Pancreas (tissue), 10 donors: ENCODE measurements at places on chromosomes 7 and 10.

GRCh38 chr10:35304649-35305048 is 31.7 kb upstream of the CCNY start:
- H3K27me3 ChIP-seq = no peaks in the 10 kb centered on the region
- no peaks in the 10 kb centered on the region for H3K36me3 ChIP-seq
- no peak for DNase-seq
- no peak overlapping the region for H3K4me3 ChIP-seq
- H3K27ac ChIP-seq = no peak overlapping the region

- peak overlapping the region; percentile 13 for H3K27ac ChIP-seq
- H3K36me3 ChIP-seq = peaks cover 26% of the 10 kb centered on the region
- no peak for DNase-seq
- H3K4me1 ChIP-seq = peaks cover 21% of the 10 kb centered on the region
- no peaks in the 10 kb centered on the region for H3K27me3 ChIP-seq
- no peak overlapping the region for H3K4me3 ChIP-seq
These were observed 5.4 kb downstream of the IDI1 start for GRCh38 chr10:1043532-1043995.

DNA sequence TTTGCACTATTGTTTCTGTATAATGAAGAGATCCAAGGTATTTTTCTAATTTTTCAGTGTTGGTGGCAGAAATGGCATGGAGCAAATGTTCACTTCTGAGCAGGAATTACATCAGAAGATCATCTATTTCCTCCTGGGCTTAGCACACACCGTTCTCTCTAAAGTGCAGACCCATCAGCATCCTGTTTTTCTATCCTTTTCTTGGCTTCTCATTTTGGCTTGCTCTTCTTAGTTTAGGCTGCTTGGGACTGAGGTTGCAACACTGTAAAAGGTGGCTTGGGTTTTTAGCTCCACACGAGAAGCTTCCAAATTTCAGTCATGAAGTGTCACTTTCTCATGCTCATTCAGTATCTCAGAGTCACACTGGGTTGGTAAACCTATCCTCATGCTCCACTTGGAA is 79.9 kb upstream of the SMIM30 start:
- no peak overlapping the region for H3K4me3 ChIP-seq
- no peaks in the 10 kb centered on the region for H3K4me1 ChIP-seq
- H3K27me3 ChIP-seq = no peaks in the 10 kb centered on the region
- no peak overlapping the region for H3K27ac ChIP-seq

- no peaks in the 10 kb centered on the region for H3K27me3 ChIP-seq
- H3K4me3 ChIP-seq = no peak overlapping the region
- no peak overlapping the region for H3K27ac ChIP-seq
- no peaks in the 10 kb centered on the region for H3K36me3 ChIP-seq
- no peaks in the 10 kb centered on the region for H3K4me1 ChIP-seq
These were observed 59.0 kb downstream of the IKZF1 start for GRCh38 chr7:50363327-50364060.

DNA sequence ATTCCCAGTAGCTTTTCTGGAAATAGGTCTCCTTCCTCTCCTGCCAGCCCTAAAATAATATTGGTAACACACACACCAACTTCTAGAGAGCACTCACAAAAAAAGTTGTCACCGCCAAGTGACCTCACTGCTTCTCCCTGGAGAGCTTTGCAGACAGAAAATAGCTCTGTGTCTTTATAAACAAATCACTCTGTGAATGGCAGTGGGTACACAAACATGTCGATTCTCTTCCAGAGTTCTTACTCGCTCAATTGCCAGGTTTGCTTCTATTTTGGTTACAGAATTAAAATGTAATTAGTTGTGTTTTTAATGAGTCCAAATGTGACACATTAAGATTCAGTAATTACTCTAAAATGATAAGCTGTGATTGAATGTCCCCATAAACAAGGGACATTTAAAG is 649.2 kb upstream of the C7orf33 start:
- DNase-seq = no peak
- no peaks in the 10 kb centered on the region for H3K4me1 ChIP-seq
- H3K36me3 ChIP-seq = no peaks in the 10 kb centered on the region
- no peaks in the 10 kb centered on the region for H3K27me3 ChIP-seq
- no peak overlapping the region for H3K27ac ChIP-seq
- no peak overlapping the region for H3K4me3 ChIP-seq

DNA sequence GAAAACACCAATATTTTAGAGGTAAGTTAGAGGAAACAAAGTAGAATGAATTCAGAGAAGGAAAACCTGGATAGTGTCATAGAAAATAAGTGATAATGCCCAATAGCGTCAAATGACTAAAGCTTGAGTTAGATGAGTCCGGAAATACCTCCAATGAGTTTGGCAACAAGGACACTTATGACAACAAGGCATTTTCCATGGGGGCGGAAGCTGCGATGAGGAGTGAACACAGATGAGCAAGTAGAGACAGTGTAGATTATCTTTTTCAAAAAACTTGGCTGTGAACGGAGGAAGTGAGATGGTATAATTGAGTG is 383 bp upstream of the R3HCC1L start:
- H3K4me1 ChIP-seq = no peaks in the 10 kb centered on the region
- no peaks in the 10 kb centered on the region for H3K36me3 ChIP-seq
- H3K4me3 ChIP-seq = peak overlapping the region; percentile 92
- peak overlapping the region; percentile 91 for H3K27ac ChIP-seq
- no peak for DNase-seq
- no peaks in the 10 kb centered on the region for H3K27me3 ChIP-seq

- no peaks in the 10 kb centered on the region for H3K27me3 ChIP-seq
- no peak for DNase-seq
- no peak overlapping the region for H3K27ac ChIP-seq
- no peaks in the 10 kb centered on the region for H3K36me3 ChIP-seq
- no peak overlapping the region for H3K4me3 ChIP-seq
- no peaks in the 10 kb centered on the region for H3K4me1 ChIP-seq
These were observed 273.6 kb downstream of the PLXDC2 start for GRCh38 chr10:20089879-20090278.

DNA sequence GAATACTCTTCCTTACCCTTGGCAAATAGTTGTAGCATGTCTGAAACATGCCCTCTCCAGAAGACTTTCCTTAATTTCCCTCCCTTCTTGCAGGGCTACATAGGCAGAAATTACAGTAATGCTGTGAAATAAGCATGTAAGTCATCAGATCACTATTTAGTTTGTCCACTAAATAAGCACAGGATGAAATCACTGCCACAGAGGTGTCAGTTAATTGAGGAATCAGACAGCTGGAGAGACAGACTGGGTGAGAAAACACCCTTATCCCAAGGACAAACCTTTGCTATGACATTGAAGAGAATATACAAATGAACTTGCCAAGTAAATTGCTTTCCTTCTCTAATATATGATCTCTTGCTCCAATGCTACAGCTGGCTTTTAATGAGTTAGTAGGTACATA is 129.3 kb downstream of the CHRM2 start:
- no peaks in the 10 kb centered on the region for H3K4me1 ChIP-seq
- no peak overlapping the region for H3K4me3 ChIP-seq
- H3K27ac ChIP-seq = no peak overlapping the region
- DNase-seq = no peak
- no peaks in the 10 kb centered on the region for H3K27me3 ChIP-seq
- H3K36me3 ChIP-seq = no peaks in the 10 kb centered on the region

DNA sequence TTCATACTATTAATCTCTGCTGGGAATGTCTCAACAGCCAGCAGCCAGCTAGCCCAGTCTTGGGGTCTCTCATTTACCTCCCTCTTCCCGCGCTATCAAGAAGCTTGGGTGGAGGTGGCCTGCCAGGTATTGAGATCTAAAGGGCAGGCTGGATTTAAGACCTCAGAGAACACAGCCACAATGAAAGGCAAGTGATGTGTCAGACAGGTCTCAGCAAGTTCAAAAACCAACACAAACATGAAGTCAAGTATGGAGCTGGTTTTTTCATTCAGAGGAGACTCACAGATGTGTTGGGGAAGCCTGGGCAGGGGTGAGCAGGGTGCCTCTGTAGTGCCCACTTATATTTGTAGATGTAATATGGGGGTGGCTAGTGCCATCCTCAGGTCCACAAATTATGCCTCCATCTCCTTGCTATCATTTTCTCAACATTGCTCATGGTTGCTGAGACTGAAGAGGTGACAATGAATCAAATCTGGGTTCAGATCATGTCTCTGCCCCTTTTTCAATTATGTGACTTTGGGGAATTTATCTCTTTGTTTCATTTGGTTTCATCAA is 27.7 kb upstream of the CROT start:
- no peak for DNase-seq
- no peak overlapping the region for H3K4me3 ChIP-seq
- H3K27ac ChIP-seq = no peak overlapping the region
- no peaks in the 10 kb centered on the region for H3K27me3 ChIP-seq
- no peaks in the 10 kb centered on the region for H3K4me1 ChIP-seq

GRCh38 chr7:50962962-50963374 is 180.3 kb upstream of the GRB10 start:
- H3K27ac ChIP-seq = peak overlapping the region; percentile 13
- DNase-seq = peak; percentile 85
- peaks cover 6% of the 10 kb centered on the region for H3K4me1 ChIP-seq
- no peak overlapping the region for H3K4me3 ChIP-seq
- no peaks in the 10 kb centered on the region for H3K27me3 ChIP-seq
- H3K36me3 ChIP-seq = no peaks in the 10 kb centered on the region

GRCh38 chr10:19620811-19621210 is 195.4 kb upstream of the PLXDC2 start:
- H3K36me3 ChIP-seq = no peaks in the 10 kb centered on the region
- no peaks in the 10 kb centered on the region for H3K4me1 ChIP-seq
- H3K4me3 ChIP-seq = no peak overlapping the region
- DNase-seq = no peak
- no peak overlapping the region for H3K27ac ChIP-seq

GRCh38 chr10:102227050-102227449 is 951 bp downstream of the ELOVL3 start:
- H3K27ac ChIP-seq = no peak overlapping the region
- DNase-seq = no peak
- no peaks in the 10 kb centered on the region for H3K36me3 ChIP-seq
- no peak overlapping the region for H3K4me3 ChIP-seq
- H3K27me3 ChIP-seq = no peaks in the 10 kb centered on the region

- H3K27me3 ChIP-seq = no peaks in the 10 kb centered on the region
- no peaks in the 10 kb centered on the region for H3K36me3 ChIP-seq
These were observed 114.1 kb downstream of the POU6F2 start for GRCh38 chr7:39091774-39092173.

- no peaks in the 10 kb centered on the region for H3K36me3 ChIP-seq
- no peaks in the 10 kb centered on the region for H3K4me1 ChIP-seq
- no peaks in the 10 kb centered on the region for H3K27me3 ChIP-seq
- H3K27ac ChIP-seq = no peak overlapping the region
These were observed 100.7 kb downstream of the USP6NL start for GRCh38 chr10:11510736-11511135.

DNA sequence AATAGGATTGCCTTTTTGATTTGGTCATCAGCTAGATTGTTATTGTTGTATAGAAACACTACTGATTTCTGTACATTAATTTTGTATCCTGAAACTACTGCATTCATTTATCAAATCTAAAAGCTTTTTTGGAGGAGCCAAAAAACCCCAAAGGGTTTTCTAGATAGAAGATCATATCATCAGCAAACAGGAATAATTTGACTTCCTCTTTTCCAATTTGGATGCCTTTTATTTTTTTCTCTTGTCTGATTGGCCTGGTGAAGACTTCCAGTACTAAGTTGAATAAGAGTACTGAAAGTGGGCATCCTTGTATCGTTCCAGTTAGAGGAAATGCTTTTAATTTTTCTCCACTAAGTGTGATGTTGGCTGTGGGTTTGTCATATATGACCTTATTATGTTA is 10.6 kb upstream of the ENTPD7 start:
- DNase-seq = no peak
- H3K27ac ChIP-seq = no peak overlapping the region
- no peaks in the 10 kb centered on the region for H3K4me1 ChIP-seq
- no peak overlapping the region for H3K4me3 ChIP-seq

- H3K4me3 ChIP-seq = no peak overlapping the region
- no peak for DNase-seq
- H3K27me3 ChIP-seq = no peaks in the 10 kb centered on the region
- H3K36me3 ChIP-seq = no peaks in the 10 kb centered on the region
- peaks cover 16% of the 10 kb centered on the region for H3K4me1 ChIP-seq
These were observed 739 bp downstream of the MYPN start for GRCh38 chr10:68110027-68110426.

DNA sequence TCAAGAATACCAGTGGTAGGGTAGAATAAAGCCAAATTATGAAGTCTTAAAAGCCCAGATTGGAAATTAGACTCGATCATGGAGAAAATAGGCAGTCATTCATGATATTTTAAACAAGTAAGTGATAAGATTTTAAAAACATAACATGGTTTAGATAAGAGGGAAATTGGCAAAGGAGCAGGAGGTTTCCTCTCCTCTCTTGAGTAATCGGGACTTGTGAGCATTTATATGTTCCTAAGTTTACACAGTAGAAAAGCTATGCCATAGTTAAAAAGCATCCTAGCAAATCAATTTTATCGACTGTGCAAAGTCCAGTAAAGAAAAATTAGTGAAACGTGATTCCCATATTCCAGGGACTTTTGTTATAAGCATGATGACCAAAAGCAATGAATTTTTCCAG is 313.2 kb downstream of the AHR start:
- no peaks in the 10 kb centered on the region for H3K4me1 ChIP-seq
- H3K27me3 ChIP-seq = no peaks in the 10 kb centered on the region
- H3K4me3 ChIP-seq = no peak overlapping the region
- H3K36me3 ChIP-seq = no peaks in the 10 kb centered on the region
- H3K27ac ChIP-seq = no peak overlapping the region

GRCh38 chr7:18222636-18223035 is 195.0 kb upstream of the PRPS1L1 start:
- H3K36me3 ChIP-seq = no peaks in the 10 kb centered on the region
- no peak overlapping the region for H3K27ac ChIP-seq
- DNase-seq = no peak
- H3K4me3 ChIP-seq = no peak overlapping the region
- H3K4me1 ChIP-seq = no peaks in the 10 kb centered on the region
- H3K27me3 ChIP-seq = no peaks in the 10 kb centered on the region

- H3K36me3 ChIP-seq = no peaks in the 10 kb centered on the region
- no peaks in the 10 kb centered on the region for H3K27me3 ChIP-seq
- H3K4me3 ChIP-seq = no peak overlapping the region
- H3K27ac ChIP-seq = no peak overlapping the region
These were observed 195.3 kb upstream of the TPK1 start for GRCh38 chr7:145031162-145031561.

DNA sequence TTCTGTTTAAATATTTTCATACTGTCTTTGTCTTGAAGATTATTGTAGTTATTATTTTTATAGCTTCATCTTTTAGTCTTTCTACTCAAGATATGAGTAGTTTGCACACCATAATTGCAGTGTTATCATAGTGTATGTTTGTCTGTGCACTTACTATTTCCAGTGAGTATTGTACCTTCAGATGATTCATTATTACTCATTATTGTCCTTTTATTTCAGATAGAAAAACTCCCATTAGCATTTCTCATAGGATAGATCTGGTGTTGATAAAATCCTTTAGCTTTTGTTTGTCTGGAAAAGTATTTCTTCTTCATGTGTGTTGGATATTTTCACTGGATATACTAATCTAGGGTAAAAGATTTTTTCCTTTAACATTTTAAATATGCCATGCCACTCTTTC is 646.2 kb upstream of the GRM3 start:
- H3K27me3 ChIP-seq = no peaks in the 10 kb centered on the region
- H3K4me1 ChIP-seq = no peaks in the 10 kb centered on the region
- no peak overlapping the region for H3K4me3 ChIP-seq
- H3K27ac ChIP-seq = no peak overlapping the region
- H3K36me3 ChIP-seq = no peaks in the 10 kb centered on the region

GRCh38 chr7:140176122-140176701 is 571 bp downstream of the KDM7A start:
- H3K27me3 ChIP-seq = no peaks in the 10 kb centered on the region
- DNase-seq = peak; percentile 54
- H3K36me3 ChIP-seq = no peaks in the 10 kb centered on the region
- peak overlapping the region; percentile 83 for H3K4me3 ChIP-seq
